Esophagus (tissue), 2 donors: ENCODE measurements at places on chromosomes 6 and 20. TPM values are rescaled to one million over a fixed set of nuclear protein-coding genes. Genes with fewer than 3 reads are reported as not detected.

OLIG3 gene
- not detected for polyA plus RNA-seq

ZNF334 gene
- polyA plus RNA-seq = 0.46 TPM

TLDC2 gene
- 0.16 TPM for polyA plus RNA-seq

PSMB8 gene
- polyA plus RNA-seq = 66.9 TPM

BIRC7 gene
- 0.04 TPM for polyA plus RNA-seq
